Activated CD8-positive, alpha-beta memory T cell treated with anti-CD3 and anti-CD28 coated beads, Interleukin-2, amount 50 U/mL, for 48 hours (primary cell): ENCODE measurements at places on chromosomes 4 and X.

DNA sequence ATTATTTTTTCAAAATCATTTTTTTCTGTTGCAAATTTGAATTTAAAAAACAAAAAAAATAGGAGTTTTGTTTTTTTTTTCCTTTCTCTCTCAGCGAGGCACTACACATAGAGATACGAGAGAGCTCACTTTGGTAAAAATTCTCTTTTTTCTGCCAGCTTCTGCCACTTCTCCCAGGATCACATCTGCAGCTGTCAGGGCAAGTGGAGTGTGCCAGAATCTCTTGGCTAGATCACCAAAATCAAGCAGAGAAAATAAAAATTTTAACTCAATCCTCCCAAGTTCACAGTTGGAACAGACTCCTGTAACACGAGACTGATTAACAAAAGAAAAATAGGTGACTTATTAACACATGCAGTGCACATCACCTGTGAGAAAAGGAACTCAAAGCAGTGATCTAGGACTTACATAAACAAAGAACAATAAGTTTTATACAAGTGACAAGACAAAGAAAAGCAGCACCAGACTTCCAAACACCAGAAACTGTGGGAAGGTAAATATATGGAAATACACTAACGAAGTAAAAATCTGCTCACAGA, 213.2 kb upstream of the ZFP42 start:
- DNase-seq, result no peak

- no peak for DNase-seq
Observed at GRCh38 chr4:180636696-180637404, 1606.4 kb upstream of the TENM3 start.

- no peak for DNase-seq
Observed at GRCh38 chrX:65720381-65720964, 53.0 kb downstream of the MSN start.

DNA sequence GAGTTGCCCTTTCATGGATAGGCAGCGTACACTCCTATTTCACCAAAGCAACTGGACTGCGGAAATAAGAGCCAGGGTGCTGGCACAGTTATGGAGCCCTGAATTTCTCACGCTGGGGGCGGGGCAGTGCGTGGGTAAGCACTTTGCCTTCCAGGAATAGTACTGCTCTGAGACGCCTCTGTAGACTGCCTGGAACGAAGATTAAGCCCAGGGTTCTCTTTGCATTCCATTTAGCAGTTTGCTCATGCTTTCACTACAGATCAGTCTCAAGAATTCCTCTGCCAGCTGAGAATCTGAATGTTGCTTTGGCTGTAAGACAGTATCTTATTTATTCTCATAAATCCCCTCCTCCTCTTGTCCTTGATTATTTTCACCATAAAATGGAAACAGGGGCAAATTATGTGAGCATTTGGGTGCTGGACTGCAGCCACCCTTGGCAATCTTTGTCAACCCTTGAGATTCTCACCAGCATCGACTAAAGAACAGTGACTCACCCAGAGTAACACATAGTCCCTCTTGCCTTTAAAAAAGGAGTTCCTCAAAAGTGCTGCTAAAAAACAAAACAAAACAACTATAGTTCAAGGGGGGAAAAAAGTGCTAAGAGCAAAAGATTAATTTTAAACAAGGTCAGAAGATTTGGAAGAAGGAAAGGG, 88.9 kb upstream of the CITED1 start:
- DNase-seq, result no peak

- no peak for DNase-seq
Observed at GRCh38 chrX:100654261-100654660, 10.3 kb downstream of the SRPX2 start.

DNA sequence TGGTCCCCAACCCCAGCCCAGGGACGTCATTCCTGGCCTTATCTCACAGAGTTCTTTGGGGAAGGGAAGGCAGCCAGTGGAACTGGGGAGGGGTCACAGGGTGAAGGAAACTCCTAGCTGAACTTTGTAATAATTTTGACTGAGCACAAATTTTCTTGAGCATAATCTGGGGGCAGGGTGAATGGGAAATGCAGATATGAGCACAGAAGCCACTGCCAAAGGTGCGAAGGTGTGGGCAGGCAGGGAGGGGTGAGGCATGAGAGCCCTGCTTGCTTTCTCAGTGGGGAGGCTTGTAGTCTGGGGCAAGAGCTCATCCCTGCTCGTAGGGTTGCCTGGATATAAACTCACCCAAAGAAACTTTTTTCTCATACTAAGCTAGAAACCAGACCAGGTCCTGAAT, 34.9 kb downstream of the MGAT4D start:
- DNase-seq, result no peak

- no peak for DNase-seq
Observed at GRCh38 chrX:72584163-72584562, 11.5 kb upstream of the HDAC8 start.

GRCh38 chrX:19063030-19063429, 59.2 kb downstream of the ADGRG2 start:
- DNase-seq, result no peak

GRCh38 chr4:177455561-177455970, 13.3 kb upstream of the AGA start:
- no peak for DNase-seq

DNA sequence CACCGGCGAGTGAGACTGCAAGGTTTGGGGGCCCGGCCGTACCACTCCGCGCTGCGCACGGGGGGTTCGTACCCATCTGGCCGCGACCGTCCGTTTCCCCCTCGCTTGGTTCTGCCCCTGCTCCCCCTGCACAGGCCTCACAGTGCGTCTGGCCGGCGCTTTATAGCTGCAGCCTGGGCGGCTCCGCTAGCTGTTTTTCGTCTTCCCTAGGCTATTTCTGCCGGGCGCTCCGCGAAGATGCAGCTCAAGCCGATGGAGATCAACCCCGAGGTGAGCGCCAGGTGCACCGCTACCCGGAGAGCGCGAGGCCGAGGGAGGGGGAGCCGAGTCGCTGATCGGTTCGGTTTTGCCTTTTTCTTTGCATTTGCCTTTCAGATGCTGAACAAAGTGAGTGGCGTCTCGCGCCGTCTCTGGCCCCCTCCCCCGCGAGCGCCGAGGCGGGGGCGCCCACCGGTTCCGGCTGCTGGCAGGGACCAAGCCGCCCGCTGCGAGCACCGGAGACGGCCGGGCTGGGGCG, at the start of gene UCHL1:
Gene UCHL1 (plus strand): TSS at position 189 of the 517 bp plus-strand sequence. CDS start 49 bp downstream, at position 238.
- peak; percentile 59 for DNase-seq

GRCh38 chrX:118116713-118117550, at the start of gene KLHL13:
KLHL13 (minus strand) TSS chrX:118116810; CDS start chrX:118028473, 88,337 bp downstream.
- peak; percentile 46 for DNase-seq

DNA sequence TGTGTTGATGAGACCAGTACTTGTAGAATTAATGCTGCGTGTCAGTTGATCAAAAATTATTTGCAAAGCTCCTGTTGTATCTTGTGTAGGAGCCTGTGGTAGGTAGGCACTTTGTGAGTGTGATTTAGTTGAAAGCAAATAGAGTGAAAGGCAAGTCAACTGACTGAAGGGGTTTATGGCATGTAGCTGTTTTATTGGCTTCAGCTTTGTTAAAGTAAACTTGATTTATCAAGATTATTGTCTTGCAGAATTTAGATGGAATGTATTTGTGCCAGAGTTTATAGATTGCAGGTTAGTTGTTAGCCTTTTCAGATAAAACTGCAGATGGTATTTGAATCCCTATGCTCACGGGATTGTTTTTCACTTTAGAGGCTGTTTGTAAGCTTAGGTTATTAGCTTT, 128.0 kb downstream of the FRAS1 start:
- no peak for DNase-seq

- DNase-seq, result peak; percentile 53
Observed at GRCh38 chr4:2243681-2244380, 1.9 kb upstream of the HAUS3 start.

DNA sequence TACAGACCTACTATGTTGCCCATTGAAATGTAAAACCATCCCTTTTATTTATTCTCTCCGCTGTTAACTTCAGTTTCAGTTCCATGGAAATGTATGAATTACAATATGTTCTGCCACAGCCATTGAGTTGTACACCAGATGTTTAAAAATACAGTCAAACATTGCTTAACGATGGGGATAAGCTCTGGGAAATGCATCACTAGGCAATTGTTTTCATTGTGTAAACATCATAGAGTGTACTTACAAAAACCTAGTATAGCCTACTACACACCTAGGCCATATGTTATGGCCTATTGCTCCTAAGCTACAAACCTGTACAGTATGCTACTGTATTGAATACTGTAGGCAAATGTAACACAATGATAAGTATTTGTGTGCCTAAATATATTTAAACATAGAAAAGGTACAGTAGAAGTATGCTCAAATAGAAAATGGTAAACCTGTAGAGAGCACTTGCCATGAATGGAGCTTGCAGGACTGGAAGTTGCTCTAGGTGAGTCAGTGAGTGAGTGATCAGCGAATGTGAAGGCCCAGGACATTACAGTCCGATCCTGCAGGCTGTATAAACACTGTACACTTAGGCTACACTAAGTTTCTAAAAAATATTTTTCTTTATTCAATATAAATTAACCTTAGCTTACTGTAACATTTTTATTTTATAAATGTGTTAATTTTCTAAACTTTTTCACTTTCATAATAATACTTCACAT, 2.7 kb upstream of the PF4V1 start:
- no peak for DNase-seq

DNA sequence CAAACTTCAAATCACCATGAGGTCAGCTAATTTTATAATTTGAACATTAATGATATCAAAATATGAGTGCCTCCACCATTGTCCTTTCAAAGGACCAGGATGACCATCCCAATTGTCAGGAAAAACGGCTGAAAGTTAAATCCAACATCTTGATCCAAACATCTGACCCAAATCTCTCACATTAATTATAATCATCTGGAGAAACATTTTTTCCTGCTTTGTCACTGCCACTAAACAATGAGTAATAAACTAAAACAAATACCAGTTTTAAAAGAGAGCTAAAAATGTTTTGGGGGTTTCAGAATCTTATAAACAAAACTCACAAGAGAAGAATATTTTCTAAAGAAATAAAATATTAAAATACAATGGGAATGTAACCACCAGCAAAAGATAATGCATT, 45.7 kb upstream of the NDST4 start:
- DNase-seq, result no peak

GRCh38 chr4:149187726-149188125, 627.9 kb downstream of the IQCM start:
- DNase-seq, result no peak

- DNase-seq, result no peak
Observed at GRCh38 chrX:113973706-113974105, 610.2 kb upstream of the HTR2C start.

DNA sequence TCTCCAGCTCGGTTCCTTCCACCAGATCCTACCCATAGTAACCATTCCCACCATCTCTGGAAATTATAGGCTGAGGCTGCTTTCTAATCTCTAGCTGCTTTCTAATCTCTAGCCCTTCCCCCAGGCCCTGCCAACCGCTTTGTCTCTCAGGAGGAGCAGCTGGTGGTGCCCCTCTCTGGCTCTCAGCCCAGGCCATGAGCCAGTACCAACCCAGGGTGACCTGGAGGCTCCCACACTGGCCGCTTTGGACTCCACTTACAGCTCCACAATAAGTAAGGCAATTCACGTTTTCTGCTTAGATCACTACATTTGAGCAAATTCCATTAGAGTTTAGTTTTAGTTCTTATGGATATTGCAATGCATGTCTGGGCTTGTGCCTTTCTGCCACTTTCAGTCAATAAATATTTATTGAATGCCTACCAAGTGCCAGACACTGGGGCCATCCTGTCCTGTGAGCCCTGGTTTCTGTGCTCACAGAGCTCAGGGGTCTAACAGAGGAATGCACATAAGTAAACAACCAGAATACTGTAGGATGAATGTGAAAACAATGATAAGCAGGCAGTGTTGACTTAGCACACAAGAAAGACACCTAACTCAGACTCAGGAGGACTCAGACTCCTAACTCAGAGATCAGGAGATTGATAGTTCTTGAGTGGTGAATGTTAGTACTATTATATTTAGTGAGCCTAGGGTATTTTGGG, 38.9 kb downstream of the SMC1A start:
- DNase-seq, result no peak

GRCh38 chr4:99205153-99205979, 13.7 kb downstream of the ADH6 start:
- no peak for DNase-seq

- no peak for DNase-seq
Observed at GRCh38 chrX:135295944-135296305, 13.4 kb upstream of the ETDC start.

DNA sequence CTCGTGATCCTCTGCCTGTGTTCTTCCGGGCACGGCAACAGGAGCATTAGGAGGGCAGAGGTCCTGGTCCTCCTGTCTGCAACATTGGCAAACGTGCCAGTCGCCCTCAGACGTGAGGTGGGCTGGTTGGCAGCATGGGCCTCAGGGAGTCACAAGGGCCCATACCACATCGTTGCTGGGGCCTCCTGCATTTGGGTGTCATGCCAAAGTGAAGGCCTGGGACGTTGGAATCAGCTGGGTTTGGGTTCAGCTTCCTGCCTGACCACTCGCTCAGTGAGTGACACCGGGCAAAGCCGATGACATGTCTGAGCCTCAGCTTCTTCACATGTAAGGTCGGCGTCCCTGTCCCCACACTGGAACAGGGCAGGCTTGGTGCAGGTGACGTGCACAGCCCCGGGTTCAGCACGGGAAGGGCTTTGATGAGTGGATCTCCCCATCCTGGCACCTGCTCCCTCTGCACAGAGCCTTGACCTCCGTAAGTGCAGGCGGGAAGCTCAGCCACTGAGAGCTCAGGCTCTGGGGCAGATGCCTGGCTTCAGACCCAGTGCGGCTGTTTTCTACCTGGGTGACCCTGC, 91.6 kb downstream of the PSAPL1 start:
- DNase-seq, result no peak

GRCh38 chrX:24204331-24204730, 54.8 kb downstream of the ZFX start:
- no peak for DNase-seq

- DNase-seq, result no peak
Observed at GRCh38 chr4:30789219-30789671, 69.1 kb downstream of the PCDH7 start.

DNA sequence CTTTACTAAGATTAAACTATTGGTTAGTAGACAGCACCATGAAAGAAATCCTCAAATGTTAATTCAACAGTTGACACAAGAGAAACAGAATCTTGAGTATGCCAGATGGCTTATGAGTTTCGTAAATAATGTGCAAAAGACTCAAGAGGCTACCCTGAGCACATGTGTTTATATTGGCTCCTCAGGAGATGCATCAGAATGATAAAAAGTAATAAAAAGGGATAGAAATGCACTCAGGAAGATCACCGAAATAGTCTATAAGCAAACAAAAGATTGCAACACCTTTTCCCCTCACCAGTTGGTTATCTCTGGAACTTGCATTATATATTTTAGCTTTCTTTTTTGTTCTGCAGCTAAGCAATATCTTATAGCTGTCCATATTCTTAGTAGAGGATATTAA, 84.4 kb downstream of the SCFD2 start:
- DNase-seq, result no peak

DNA sequence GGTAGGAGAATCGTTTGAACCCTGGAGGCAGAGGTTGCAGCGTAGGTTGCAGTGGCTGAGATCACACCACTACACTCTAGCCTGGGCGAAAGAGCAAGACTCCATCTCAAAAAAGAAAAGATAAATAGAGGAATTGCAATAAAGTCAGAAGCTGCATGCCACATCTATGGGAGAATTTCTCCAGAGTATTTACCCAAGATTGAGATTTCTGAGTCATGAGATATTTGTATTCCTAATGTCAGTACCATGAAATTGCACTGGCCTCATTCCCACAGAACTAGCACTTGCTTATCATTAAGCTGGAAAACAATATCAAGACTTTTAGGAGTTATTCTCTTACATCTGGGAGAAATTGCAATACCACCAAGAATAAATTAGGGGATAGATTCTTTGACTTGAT, 37.4 kb downstream of the ASIC5 start:
- DNase-seq, result no peak
